ENCODE measurements at places on chromosomes 2 and 18.

DNA sequence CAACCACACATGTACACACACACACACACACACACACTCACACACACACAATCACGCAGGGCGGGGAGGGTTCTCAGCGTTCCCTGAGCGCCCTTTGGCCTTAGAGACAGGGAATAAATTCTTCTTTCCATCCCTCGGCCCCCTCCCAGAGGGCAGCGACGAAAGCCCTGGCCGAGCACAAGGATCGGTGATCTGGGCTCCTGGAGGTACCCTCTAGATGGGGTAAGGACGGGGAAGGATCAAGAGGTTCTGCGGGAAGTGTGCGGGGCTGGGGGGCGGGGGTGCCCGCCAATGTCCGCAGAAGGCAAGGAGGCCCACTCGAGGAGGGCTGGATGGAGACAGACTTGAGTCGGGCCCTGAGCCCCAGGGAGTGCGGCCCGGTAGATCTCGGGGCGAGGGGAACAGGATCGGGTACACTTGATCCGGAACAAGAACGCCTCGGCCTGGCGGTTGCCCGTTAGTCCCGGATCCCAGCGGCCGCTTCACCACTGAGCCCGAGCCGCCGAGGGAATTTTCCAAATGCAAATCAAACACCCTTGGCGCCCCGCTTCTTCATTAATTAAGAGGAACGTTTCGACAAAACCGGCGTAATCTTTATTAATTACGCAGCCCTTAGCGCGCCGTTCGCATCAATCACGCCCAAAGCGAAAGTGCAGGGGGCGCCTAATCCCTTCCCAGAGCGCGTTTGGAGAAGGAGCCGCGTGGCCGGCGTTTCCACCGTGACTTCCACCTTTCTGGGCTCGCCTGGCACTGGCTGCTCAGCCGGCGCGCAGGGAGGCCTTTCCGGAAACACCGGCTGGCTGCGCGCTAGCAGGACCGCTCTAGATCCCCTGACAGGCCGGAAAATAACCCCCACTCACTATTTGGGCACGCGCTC lies 7.0 kb upstream of the PAX3 start:
- DNase-seq, result no peak

GRCh38 chr2:157246765-157247407 lies 10.6 kb upstream of the GALNT5 start:
- DNase-seq, result no peak

- DNase-seq, result no peak
Observed at GRCh38 chr2:209864716-209865295, 93.2 kb downstream of the UNC80 start.

GRCh38 chr2:157085522-157085921 lies 172.0 kb upstream of the GALNT5 start:
- no peak for DNase-seq

DNA sequence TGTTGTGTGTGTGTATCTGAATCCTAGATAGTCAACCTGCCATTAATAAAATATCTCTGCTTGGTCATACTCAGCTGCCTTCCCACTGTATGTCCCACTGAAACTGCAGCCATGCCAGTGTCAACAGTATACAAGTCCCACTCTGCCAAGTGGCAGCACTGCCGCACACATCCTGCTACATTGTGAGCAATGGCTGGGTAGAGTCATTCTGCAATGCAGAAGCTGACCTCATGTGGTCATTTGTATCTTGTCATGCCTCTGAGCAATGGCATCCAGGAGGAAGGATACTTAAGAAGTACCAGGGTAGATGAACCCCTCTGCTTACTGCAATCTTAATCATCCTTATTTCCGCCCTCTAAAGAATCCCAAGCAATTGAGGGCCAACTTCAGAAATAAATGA lies 302.2 kb upstream of the DDX18 start:
- DNase-seq, result no peak

GRCh38 chr2:1297372-1298159 lies 115.7 kb upstream of the TPO start:
- DNase-seq, result no peak

- peak; percentile 38 for DNase-seq
Observed at GRCh38 chr2:191218292-191218898, 26.8 kb upstream of the MYO1B start.

DNA sequence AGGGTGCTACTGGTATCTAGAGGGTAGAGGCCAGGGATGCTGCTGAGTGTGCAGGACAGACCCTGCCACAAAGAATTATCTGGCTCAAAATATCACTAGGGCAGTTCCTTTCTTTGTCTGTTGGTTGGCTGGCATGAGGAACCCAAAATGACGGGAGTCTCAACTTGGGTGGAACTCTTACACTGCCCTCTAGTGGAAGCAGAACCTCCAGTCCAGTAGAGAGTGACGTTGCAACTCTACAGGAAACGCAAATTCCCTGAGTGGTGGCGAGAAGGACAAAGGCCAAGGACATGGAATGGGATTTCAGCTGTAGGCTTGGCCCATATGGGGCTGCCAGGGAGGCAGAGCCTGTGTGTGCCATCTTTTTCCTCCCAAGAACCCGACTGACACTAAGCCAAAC lies 47.1 kb downstream of the COPS8 start:
- no peak for DNase-seq

DNA sequence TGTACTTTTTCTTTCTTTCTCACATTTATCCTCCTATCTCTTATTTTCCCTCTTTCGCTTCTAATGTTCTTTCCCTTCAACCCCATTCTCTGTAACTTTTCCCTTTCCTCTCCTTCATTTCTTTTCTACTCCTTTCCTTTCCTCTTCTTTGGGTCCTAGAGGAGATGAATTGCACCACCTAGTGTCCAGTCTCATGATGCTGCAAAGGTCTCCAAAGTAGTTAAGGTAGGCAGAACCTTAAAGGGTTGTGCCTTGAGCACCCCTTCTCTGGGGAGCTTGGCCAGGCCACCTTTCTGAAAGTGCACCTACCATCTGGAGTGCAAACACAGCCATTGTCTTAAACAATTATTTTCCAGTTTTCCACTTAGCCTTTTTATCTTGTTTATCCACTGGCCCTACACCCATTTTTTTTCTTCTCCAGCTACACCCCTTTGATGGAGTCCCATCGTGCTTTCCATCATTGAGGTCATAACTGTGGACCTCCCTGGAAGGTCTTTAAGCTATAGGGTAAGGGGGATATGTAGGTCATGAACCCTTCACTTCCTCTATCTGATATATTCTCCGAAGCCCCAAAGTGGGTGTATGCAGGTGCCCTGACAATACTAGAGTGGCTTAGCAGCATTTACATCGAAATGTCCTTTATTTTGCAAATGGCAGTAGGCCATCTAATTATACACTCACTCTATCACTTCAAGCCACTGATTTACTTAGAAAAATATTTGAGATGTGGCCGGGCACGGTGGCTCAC lies 155.9 kb downstream of the ESCO1 start:
- DNase-seq, result peak; percentile 23

GRCh38 chr2:212109217-212109616 lies 429.4 kb downstream of the ERBB4 start:
- DNase-seq, result no peak

GRCh38 chr18:24014062-24014985 lies at the start of gene TTC39C:
Gene TTC39C, plus strand, starts transcription at chr18:24014754. Its CDS starts 118 bp downstream, at chr18:24014872.
- peak; percentile 90 for DNase-seq

GRCh38 chr2:197054437-197054836 lies 127.9 kb upstream of the PGAP1 start:
- no peak for DNase-seq

GRCh38 chr2:23953625-23954024 lies 13.4 kb downstream of the UBXN2A start:
- no peak for DNase-seq

GRCh38 chr2:86074256-86074655 lies 31.4 kb downstream of the POLR1A start:
- no peak for DNase-seq

DNA sequence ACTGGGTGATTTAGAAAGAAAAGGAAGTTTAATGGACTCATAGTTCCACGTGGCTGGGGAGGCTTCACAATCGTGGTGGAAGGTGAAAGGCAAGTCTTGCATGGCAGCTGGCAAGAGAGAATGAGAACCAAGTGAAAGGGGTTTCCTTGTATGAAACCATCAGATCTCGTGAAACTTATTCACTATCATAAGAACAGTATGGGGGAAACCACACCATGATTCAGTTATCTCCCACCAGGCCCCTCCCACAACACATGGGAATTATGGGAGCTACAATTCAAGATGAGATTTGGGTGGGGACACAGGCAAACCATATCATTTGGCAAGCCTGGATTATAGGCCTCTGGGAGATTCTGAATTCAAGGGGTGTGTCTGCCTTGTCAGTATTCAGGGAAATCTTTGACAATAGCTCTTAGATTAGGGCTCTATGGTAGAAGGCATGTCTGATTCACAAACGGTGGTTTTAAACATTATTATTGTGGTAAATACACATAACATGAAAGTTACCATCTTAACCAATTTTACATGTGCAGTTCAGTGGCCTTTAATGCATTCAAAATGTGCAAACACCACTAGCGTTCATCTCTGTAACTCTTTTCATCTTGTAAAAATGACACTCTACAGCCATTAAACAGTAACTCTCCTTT lies 15.3 kb upstream of the PLB1 start:
- no peak for DNase-seq

- DNase-seq, result no peak
Observed at GRCh38 chr18:79064228-79064627, 5.0 kb upstream of the ATP9B start.

GRCh38 chr2:219475278-219475677 lies 23.4 kb upstream of the GMPPA start:
- DNase-seq, result no peak

GRCh38 chr2:195575879-195576401 lies 81.1 kb upstream of the SLC39A10 start:
- DNase-seq, result no peak

GRCh38 chr2:141900826-141901225 lies 230.0 kb downstream of the LRP1B start:
- DNase-seq, result no peak

GRCh38 chr2:138235041-138235440 lies 266.5 kb upstream of the SPOPL start:
- DNase-seq, result no peak

DNA sequence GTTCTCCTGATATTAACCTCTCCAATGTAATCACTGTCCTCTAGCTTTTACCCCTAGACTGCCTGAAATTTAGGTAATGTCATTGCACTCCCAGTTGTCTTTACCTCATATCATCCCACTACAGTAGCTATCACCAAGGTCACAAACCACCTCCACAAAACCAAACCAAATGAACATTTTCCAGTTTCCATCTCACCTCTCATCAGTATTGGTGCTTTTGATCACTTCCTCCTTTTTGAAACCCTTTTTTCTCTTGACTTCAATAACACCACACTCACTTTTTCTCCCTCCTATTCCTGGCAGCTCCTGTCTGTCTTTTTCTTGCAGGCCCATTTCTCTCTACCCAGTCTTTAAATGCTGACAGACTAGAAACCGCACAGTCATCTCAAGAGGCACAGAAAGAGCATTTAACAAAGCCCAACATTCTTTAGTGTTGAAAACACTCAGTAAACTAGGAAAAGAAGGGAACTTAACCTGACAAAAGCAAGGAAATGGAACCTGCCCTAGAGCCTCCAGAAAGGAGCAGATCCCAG lies 95.9 kb upstream of the SIX2 start:
- DNase-seq, result no peak

GRCh38 chr18:11660691-11661090 lies 28.4 kb upstream of the GNAL start:
- DNase-seq, result no peak

DNA sequence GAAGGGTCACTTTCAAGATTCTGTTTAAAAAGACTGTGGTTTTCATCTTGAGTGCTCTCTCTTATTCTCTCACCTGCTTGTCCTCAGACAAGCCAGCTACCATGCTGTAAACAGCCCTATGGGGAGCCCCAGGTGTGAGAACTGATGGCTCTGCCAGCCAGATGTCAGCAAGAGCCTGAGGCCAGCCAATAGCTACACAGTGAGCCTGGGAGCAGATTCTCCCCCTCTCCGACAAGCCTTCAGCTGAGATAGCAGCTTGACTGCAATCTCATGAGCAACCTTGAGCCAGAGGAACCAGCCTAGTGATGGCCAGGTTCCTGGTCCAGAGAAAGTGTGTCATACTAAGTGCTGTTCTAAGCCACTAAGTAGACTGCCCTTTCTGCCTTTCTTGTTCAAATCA lies 272.1 kb downstream of the NAPG start:
- DNase-seq, result no peak

DNA sequence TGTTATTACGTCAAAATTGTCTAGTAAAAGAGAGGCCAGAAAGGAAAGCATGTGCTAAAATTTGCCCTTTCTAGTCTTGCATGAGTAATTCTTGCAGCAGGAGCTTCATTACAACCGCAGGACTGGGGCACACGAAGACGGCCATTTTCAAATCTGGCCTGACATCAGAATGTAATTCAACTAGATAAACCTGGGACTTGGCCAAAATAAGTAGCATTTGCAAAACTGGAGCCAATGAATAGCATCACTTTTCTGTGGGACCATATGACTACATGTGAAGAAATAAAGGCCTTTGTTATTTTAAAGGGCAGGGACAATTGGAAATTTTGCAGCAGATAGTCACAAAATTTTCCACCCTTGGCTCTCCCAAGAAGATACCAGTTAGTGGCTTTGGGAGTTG lies 3.0 kb upstream of the FZD7 start:
- no peak for DNase-seq

DNA sequence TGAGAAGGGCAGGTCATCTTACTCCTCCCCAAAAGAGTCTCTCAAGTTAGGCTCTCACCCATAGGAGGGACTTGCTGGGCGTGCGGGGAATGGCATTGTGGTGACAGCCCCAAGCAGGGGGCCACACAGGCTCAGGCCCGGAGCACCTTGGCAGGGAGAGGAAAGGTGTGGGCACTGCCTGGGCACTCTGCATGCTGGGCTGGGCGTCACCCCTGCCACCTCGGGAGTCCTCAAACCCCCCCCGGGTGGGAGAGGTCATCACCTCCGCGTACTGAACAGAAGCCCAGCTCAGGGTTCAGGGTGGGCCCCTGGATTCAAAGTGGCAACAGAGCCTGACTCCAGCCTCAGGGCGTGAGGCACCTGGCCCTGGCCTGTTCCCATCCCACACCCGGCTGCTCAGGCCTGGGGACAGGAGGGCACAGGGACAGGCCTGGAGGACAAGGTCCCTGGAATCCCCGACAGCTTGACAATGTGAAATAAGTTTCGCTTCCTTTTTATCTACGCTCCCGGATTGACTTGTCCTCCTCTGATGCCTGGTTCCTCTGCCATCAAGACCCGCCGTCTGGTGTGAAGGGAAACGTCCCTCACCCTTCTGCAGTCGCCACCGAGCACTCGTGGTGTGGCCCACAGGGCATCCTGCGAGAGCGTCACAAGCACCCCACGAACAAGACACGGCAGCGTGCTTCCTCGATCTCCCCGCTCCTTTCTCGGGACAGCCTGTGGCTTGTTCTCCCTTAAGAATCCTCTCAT lies 97.8 kb downstream of the HDAC4 start:
- no peak for DNase-seq

DNA sequence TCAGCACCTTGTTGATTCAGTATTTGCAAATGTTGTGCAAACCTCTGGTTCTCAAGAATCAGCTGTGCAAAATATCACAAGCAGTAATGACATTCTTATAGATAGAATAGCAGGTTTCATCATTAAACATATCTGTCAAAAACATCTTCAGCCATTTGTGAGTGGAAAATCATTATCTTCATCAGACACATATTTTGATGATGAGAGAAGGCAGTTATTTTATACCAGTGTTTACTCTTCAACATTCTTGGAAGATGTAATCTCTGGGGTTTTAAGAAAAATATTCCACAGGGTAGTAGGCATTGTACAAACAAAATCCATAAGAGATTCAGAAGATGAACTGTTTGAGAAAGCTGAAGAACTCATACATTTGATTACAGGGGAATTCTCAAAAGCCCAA lies 64.3 kb downstream of the FSIP2 start:
- no peak for DNase-seq

GRCh38 chr2:60357996-60358395 lies 195.5 kb downstream of the BCL11A start:
- DNase-seq, result no peak

Data from activated naive CD4-positive, alpha-beta T cell treated with anti-CD3 and anti-CD28 coated beads, Interleukin-2, amount 10 ng/mL, durations not matched to agents 7 days and 5 days (primary cell).